Endodermal cell (in vitro differentiated cells): ENCODE measurements at places on chromosomes 5 and 9. TPM values are rescaled to one million over a fixed set of nuclear protein-coding genes. Genes with fewer than 3 reads are reported as not detected.
A peak's percentile ranks its signal among the peaks of the same experiment; 100 is the strongest.

DNA sequence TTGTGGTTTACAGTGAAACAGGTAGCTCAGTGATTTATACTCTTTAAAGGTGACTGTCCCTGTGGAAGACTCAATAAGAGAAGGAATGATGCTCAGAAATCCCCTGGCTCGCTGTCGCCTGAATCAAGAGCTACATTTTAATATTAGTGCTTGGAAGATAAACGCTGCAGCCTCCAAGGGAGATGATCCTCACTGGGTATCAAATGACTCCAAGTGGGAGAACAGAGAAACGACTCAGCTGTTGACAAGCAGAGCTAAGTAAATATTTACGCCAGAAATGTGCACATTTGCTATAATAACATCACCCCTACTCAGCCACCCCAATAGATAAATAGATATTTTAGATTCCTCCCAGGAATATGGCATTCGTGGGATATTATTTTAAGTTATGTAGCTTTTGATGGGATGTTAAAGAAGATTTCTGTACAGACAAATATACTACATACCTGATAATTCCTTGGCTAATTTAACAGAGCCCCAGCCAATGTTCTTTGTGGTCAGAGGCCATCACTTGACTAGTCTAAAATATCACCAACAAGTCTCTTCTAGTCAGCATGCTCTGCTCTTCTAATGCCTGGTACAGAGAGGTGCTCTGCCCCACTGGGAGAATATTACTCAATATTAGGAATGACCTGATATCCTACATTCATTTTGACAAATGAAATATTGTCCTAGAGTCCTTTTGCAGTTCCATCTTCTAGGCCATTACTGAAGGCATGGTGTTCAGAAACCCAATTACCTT, 18.3 kb upstream of the CCDC192 start:
- no peak for DNase-seq

DNA sequence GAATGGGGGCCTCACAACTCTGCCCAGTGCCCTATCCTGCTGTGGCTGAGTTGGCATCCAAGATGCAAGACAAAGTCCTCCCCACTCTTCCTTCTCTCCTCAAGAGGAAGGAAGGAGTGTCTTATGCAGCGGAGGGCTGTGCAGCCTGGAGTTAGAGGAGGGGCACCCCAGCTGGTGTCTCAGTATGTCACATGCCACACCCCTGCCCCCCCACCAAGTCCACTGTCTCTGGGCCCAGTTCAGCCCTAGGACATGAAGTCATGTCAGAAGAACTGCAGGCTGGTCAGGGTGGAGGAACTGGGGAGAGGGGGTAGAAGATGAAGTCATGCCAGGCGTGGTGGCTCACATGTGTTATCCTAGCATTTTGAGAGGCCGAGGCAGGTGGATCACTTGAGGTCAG, 28.0 kb upstream of the SLC28A3 start:
- no peak for DNase-seq

DNA sequence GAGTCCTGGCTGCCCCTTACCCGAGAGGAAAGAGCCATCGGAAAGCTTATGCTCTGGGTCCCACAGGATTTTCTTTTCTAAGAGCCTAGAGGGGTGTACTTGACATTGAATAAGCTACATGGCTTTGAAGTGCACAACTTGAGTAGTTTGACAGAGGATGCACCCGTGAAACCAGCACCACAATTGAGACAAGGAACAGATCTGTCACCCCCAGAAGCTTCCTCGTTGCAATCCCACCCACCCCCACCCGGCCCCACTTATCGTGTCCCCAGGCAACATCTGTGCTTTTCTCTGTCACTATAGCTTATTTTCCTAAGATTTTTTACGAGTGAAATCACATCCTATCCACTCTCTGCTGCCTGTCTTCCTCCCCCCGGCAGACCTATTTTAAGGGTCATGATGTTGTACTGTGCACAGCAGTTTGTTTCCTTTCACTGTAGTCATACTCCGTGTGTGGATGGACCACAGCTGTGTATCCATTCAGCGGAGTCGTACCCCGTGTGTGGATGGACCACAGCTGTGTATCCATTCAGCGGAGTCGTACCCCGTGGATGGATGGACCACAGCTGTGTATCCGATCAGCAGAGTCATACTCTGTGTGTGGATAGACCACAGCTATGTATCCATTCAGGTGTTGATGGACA, 8.8 kb upstream of the FCN2 start:
- DNase-seq = no peak

DNA sequence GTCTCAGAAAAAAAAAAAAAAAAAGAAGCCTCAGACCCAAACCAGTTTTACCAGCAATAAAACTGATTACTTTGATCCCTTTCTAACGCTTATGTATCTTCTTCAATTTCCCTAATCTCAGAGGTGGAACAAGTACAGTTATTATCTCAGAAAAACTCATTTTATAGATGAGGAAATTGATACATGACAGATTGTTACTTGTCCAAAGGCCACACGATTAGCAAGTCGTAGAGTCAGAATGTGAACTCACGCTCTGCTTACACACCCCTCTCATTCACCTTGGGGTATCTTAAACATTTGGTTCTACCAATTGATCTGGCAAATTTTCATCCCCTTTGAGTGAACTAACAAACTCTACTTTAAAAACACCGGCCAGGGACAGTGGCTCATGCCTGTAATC, 110.2 kb downstream of the SUSD1 start:
- no peak for DNase-seq

GRCh38 chr9:68643901-68644809, 60.9 kb upstream of the PIP5K1B start:
- peak; percentile 56 for DNase-seq

- no peak for DNase-seq
Measured at GRCh38 chr9:128362774-128363173, 8.4 kb upstream of the URM1 start.

GRCh38 chr5:16418471-16418922, 47.1 kb downstream of the ZNF622 start:
- no peak for DNase-seq

GRCh38 chr5:119816055-119816454, 186.7 kb downstream of the FAM170A start:
- DNase-seq = no peak

DNA sequence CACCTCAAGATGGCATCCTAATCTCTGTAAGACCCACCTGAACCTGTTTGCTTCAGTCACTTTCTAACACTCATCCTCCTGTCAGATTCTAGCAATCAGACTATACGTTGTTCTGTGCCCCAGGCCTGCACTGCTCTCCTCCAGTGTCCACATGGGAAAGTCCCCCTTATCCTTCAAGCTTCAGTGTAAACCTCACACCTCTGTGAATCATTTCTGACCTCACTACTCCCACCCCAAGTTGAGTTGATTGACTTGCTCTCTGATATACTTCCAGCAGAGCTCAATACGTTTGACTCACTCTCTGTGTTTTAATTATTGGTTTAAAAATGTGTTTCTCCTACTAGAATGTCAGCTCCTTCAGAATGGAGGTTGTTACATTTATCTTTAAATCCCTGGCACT, 240.2 kb downstream of the FBXL17 start:
- DNase-seq = no peak

- DNase-seq = no peak
Measured at GRCh38 chr5:15741591-15741990, 241.6 kb downstream of the FBXL7 start.

GRCh38 chr9:84780385-84780784, 110.9 kb downstream of the NTRK2 start:
- no peak for DNase-seq

DNA sequence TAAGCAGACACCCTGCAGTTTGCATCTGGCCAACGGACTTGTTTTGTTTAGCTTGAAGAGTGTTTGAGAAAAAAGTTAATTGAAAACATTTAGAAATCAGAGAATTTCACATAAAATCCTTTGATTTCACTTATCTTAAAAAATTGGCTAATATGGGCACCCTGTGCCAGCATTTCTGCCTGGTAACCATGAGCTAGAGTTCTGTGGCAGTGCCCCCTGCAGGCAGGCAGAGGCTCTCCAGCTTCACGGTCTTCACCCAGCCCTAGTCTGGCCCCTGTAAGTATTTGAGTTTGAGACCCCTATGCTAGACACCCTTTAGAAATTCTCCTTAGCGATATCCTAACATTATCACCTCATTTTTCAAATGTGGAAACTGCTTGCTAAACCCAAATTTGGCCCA, 18.8 kb upstream of the FANCC start:
- DNase-seq = peak; percentile 65

GRCh38 chr5:123438244-123438643, 15.0 kb upstream of the CEP120 start:
- no peak for DNase-seq

DNA sequence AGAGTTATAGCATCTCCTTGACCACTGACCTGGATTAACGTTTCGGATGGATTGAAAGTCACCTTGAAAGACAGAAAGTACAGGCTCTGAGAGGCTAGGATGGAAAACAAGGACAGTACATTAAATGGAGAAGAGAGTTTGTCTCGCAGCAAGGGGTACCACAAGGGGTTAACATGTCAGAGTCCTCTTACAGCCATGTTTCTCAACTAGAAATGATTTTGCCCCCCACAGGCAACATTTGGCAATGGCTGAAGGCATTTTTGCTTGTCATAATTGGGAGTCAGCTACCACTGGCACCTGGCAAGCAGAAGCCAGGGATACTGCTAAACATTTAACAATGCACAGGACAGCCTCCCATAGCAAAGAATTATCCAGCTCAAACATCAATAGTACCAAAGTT, 90.8 kb upstream of the EQTN start:
- no peak for DNase-seq

DNA sequence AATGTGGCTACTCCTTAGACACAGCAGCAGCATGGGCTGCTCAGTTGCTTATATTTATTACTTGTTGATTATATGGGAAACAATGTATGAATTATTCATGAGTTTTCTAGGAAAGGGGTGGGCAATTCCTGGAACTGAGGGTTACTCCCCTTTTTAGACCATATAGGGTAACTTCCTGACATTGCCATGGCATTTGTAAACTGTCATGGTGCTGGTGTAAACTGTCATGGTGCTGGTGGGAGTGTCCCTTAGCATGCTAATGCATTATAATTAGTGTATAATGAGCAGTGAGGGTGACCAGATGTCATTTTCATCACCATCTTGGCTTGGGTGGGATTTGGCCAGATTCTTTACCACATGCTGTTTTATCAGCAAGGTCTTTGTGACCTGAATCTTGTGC, 734.6 kb upstream of the PTPRD start:
- no peak for DNase-seq

ADGRV1 gene
- total RNA-seq = 66.2 to 97.6 TPM (median 89.9 TPM) in 3 replicates

SLC30A5 gene
- 49.6 and 50.3 TPM in 2 replicates for total RNA-seq

GABRP gene
- total RNA-seq = 1.1 TPM in 2 replicates

TRIP13 gene
- total RNA-seq = 21.9 and 24.2 TPM in 2 replicates

KIF20A gene
- total RNA-seq = 58.0 and 62.8 TPM in 2 replicates

RMI1 gene
- 20.8 to 33.2 TPM (median 28.0 TPM) in 3 replicates for total RNA-seq
